ENCODE measurements at places on chromosomes 13 and 19. TPM values are rescaled to one million over a fixed set of nuclear protein-coding genes. Genes with fewer than 3 reads are reported as not detected.

Gene NKPD1
- total RNA-seq = not detected

Gene C5AR1
- not detected for total RNA-seq

Gene ODAD3
- total RNA-seq = 0.14 TPM

Gene TMC4
- total RNA-seq = not detected

Gene METTL21C
- not detected for total RNA-seq

Gene OR7D2
- total RNA-seq = not detected
